ENCODE measurements at places on chromosomes 6 and 20.
A peak's percentile ranks its signal among the peaks of the same experiment; 100 is the strongest.

DNA sequence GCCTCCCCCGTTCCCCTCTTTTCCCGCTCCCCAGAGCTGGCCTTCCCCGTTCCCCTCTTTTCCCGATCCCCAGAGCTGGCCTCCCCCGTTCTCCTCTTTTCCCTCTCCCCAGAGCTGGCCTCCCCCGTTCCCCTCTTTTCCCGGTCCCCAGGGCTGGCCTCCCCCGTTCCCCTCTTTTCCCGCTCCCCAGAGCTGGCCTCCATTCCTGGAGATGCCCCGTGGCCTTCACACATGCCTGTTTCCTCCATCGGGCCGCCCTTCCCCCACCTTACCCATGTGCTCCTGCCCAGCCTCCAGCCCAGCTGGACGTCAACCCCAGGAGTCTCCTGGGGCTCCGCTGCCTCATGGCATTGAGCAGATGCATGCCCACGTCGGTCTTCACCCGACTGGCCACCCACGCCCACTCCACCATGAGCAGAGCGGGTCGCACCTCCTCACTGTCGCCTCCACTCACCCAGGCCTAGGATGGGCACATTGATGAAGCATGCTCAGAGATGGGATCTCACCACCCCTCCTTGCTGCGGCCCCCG, 8.3 kb downstream of the SS18L1 start:
- no peak for DNase-seq

- no peak for DNase-seq
These were observed 9.8 kb downstream of the GPR31 start for GRCh38 chr6:167148021-167148420.

DNA sequence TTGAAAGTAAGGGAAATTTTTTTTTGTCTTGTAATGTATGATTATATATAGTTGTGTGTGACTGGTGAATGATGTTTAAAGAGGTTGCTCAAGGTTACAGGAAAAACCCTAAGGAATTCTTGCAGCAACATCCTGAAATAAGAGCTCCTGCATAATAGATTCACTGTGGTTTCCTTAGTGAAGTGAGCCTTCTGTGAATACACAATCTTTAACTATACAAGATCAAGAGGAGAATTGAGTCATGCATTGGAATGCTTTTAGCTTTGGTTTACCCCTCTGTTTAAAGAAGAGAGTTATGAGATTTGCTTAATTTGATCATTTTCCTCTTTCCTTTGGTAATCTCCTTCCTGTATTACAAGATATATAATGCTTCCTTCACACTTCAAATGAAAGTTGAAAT, 141.6 kb upstream of the EYA4 start:
- DNase-seq = no peak

DNA sequence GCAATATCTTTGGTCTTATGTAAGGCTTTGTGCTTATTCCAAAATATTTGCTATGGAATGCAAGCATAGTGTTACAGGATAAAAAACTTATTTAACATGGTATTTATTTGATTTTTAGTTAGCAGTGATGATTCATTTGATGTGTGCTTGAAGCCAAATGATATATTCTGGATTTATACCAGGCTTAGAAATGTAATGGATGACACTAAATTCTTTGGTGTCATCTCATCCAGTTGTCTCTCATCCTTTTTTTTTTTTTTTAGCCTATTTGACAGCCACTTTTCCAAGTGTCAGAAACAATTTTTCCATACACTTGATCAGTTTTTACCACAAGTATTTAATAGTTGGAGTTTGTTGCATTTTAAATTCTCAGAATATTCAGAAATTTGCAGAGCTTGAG, 515.3 kb downstream of the CDKAL1 start:
- DNase-seq = no peak

GRCh38 chr6:139014945-139015344, 13.6 kb upstream of the ABRACL start:
- DNase-seq = no peak

GRCh38 chr6:165881806-165882205, 218.8 kb upstream of the PDE10A start:
- no peak for DNase-seq

DNA sequence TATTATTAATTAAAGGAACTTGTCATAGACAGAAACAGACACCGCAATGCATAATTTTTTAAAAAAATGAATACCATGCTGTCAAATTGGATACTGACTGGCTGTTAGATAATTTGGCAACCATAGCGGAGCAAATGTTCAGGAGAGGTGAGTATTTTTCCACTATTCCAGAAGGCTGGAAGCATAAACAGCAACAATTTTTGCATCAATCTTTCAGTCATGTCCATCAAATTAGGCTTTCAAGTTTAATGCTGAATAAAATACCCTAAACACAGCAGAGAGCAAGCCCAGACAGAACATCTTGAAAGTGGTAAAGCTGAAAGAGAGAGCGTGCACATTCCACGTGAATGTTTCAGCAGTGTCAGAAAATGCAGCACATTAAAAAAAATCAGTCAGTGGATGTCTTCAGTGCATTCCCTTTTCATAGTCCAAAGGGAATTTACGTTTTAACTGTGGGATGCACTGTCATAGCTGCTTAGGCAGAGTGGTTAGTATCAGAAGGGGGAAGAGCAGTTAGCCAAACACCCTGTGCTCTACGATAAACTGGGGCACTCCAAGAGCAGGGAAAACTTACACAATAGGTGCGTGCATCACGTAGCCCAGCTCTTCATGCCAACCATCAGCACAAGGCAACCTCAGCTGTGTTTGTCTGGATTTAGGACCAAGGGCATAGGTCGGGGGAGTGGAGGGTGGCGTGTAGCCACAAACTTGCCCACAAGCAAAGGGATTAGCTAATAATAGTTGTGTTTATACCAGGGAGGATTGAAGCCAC, 116.2 kb upstream of the STMND1 start:
- no peak for DNase-seq

DNA sequence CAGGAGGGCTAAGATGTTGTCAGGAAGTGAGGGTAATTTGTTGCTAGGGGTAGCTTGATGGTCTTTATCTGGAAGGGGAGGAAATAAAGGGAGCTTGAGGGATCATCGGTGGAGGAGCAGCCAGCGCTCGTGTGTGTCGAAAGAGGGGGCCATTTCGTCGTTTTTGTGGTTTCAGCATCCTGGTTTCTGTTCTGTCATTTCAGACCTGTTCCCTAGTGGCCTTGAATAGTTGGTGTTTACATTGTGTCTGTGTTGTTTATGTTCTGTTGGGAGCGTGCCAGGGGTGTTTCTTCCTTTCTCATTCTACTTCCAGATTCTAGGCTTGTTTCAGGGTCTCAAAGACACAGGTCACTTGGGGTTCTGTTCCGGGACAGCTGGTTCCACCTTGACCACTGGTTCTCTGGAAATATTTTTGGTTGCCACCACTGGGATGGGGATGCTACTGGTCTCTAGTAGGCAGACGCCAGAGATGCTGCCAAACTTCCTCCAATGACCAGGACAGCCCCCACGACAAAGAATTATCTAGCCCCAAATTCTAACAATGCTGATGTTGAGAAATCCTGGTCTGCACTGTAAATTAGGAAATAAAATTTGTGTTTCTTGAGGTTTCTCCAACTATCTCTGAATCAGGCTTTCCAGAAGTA, 113.9 kb upstream of the NAA20 start:
- DNase-seq = peak; percentile 54

DNA sequence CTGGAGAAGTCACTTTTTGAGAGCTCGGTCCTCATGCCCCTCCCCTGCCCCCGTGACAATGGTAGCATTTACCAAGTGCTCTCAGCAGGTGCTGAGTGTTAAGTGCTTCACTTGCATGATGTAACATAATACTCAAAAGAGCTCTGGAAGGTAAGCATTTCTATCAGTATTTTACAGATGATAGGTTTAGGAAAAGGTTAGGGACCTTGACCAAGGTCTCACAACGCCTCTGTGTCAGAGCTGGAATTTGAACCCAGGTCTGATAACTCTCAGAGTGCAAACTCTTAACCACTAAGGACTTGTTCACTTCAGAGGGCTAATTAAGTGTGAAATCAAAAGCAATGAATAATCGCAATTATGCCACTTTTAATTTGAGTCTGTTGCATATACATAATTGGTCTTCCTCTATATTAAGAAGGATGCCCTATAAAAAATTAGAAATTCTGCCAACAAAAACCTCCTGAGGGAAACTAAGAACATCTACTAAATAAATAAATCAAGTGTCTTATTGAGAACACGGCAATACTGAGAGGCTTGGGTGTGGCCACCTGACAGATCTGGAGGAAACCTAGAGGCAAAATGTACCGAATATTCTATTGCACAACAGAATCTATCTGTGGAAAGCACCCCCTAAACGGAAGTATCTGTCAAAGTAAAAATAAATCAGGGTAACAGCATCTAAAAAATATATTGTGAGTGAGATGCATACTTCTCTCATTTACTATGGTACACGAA, 109.8 kb downstream of the BACH2 start:
- DNase-seq = no peak

GRCh38 chr6:3536901-3537300, 80.1 kb upstream of the SLC22A23 start:
- no peak for DNase-seq

- no peak for DNase-seq
These were observed 78.4 kb downstream of the PRL start for GRCh38 chr6:22218410-22218809.

- no peak for DNase-seq
These were observed 138.6 kb downstream of the TBC1D7 start for GRCh38 chr6:13189710-13190109.

GRCh38 chr6:81636930-81637568, 115.4 kb downstream of the TENT5A start:
- no peak for DNase-seq

DNA sequence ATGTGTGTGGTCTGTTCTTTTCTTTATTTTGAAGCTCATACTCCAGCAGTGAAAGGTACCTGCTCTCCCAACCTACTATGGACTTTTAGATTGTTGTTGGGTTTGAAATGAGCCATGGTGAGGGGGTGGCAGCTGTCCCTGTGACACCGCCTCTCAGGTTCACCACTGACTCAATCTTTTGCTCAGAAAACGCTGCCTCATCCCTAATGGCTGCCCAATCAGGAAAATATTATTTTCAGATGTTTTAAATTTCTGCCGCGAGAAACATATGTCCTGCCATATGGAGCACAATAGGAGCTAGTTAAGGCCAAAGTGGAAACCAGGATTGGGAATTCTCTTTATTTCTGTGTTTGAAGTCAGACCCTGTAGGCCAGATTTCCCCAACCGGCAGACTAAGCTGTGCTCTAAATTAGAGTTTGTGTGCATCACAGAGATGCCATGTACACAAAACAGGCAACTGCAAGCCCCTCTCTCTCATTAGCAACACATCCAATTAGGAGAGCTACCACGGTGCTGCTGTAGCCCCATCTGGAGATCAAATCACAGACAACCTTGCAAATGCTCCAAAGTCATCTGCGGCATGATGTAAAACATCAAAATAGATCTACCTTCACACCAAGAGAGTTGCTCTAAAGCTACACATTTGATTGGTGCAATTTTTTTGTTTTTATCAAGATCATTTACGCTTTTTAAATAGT, 144.1 kb upstream of the BACH2 start:
- DNase-seq = no peak

DNA sequence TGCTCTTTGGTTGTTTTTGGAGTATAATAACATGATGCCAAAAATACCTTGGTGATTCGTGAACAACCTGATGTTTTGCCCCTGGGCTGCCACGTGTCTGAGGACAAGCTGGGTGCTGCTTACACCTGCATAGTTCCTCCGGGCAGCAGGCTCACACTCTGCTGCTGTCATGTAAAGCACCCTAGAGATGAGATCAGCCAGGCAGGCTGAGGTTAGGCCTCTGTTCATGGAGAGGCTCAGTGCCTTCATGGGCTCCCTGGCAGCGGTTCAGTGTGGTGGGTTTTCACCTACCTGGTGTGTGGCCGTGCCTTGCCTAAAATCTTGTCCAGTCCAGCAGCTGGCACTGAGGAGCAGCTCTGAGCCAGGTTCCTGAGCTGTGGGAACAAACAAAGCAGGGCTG, 60.1 kb upstream of the TAGAP start:
- no peak for DNase-seq

DNA sequence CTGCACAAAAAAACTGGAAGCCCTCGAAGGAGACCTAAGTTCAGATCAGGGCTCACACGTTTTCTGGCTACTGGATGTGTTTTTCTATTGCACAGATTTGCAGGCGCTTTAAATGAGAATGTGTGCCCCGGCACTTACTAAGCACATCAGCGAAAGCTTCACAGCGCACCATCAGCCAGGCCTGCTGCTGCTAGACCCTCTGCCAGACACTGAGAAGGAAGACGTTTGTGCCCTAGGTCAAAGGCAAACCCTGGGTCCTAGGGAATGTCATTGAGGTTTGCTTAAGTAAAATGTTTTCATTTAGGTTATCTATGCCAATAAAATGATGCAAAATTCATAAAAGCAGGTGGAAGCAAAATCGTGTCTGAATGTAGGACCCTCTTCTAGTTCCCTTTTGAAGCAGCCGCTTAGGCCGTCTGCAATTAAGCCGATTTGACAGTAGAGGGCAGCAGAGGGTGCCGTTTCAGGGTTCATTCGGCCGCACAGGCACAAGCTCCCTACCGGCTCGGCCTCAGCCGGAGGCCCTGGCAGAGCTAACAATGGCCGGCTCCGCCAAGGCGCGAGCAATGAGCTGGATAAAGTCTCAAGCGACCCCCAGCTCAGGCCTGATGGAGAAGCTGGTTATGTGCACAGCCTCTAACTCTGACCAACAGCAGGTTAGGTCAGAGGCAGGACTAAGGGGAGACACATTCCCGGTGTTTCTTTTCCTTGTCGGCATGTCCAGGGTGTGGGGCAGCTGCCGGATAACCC, 107.2 kb upstream of the FOXA2 start:
- DNase-seq = peak; percentile 63

- DNase-seq = peak; percentile 78
These were observed 49.7 kb upstream of the BHLHE23 start for GRCh38 chr20:63056236-63057170.

GRCh38 chr6:15987569-15987968, 141.3 kb upstream of the MYLIP start:
- DNase-seq = no peak

GRCh38 chr6:39908838-39909583, 25.3 kb downstream of the MOCS1 start:
- DNase-seq = no peak

GRCh38 chr6:104862456-104862855, 2.7 kb upstream of the HACE1 start:
- no peak for DNase-seq

Data from GM12891 (cell line).